Neural crest cell (in vitro differentiated cells): ENCODE measurements at places on chromosomes 1 and 21. TPM values are rescaled to one million over a fixed set of nuclear protein-coding genes. Genes with fewer than 3 reads are reported as not detected.

DNA sequence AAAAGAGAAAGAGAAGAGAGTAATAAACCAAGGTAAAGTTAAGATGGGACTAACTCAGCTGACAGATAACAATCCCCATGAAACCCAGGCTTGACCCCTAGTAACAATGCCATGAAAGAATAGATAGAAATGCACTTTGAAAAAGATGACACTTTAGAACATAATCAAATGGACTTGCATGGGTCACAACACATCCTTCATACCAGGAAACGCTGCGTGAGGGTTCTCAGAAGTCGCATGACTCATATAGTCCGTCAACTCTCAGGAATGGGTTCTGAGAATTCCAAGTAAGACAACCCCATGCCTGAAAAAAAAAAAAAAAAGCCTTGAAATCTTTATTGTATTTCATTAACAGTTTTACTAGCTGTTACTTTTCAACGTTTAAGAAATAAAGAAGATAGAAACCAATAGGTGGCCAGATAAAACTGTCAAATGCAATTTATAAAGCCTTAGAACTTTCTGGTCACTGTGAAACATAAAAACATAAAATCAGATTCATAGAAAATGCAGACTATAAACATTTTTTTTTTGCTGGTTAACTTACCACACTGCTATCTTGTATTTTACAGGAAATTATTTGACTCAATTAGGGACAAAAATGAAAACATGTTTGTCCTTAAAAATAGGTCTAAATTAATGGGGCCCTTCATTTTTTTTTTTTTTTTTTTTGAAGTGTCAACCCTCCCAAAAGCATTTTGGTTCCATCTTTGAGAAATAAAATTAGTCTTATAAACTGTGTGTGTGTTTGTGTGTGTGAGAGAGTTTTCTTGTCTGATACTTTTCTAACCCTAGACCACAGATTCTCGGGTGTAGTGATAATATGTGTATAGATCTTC is 202.1 kb downstream of the NCAM2 start:
- DNase-seq, result no peak
- H3K27ac ChIP-seq, result no peak overlapping the region
- no peaks in the 10 kb centered on the region for H3K36me3 ChIP-seq
- H3K4me3 ChIP-seq, result no peak overlapping the region

- DNase-seq, result no peak
- no peak overlapping the region for H3K4me3 ChIP-seq
- no peak overlapping the region for H3K27ac ChIP-seq
- H3K36me3 ChIP-seq, result no peaks in the 10 kb centered on the region
- H3K4me1 ChIP-seq, result no peaks in the 10 kb centered on the region
Observed at GRCh38 chr1:212838145-212838544, 9.3 kb downstream of the SPATA45 start.

DNA sequence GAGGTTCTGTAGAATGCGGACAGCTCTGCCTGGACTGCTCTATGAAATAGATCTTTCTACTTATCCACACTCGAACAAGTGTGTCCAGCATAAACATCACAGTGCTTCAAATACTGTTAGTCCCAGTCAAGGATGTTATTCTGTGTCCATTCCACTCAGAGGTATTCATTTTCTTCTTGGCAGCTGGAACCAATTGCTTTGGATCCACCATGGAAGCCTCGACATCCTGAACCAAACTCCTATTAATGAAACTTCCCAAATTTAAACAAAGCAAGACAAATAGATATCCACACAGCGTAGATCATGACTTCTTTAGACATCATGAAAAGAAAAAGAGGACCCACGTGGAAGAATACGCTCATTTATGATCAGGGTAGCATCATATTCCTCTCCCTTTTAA is 95.8 kb downstream of the DISC1 start:
- no peak for DNase-seq
- no peak overlapping the region for H3K4me3 ChIP-seq
- H3K27me3 ChIP-seq, result no peaks in the 10 kb centered on the region

DNA sequence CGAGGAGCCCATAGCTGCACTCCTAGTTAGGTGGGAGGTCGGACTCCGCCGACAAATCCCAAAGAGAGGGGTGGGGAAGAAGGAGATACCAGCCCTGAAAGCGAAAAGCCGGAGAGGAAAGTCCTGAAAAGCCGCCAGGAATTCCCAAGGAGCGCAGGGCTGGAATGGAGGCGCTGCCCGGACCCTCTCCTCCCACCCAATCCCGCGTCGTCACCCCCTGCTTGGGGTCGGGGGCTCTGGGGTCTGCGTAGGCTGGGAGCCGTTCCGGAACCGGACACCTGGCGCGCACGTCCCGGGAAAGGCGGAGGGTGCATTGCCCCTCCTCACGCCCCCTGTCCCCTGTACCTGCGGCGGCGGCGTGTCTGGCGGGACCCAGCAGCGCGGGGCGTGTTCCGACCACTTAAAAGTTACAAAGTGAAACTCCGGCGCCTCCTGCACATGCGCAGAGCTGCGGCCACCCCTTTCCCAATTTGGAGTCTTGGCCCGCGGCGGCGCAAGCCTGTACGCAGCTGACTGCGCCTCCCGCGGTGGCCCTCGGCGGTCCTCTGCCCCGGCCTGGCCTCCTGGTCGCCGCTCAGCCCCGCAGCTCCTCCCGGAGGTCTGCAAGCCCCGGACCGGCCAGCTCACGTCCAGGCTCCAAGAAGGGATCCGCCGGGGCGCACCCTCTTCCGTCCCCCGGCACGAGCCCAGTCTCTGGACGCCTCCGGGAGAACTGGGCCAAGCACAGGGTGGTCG is at the start of gene TMEM63A:
Gene TMEM63A, minus strand, starts transcription at position 422 of the 735 bp plus-strand sequence. CDS start 4,800 bp downstream, outside the sequence.
- peak within 1 kb of the TSS; percentile 91 for H3K4me3 ChIP-seq
- H3K27me3 ChIP-seq, result peaks cover 20% of the 10 kb centered on the region
- peaks cover 37% of the 10 kb centered on the region for H3K4me1 ChIP-seq
- no peak within 1 kb of the TSS for H3K27ac ChIP-seq
- peak; percentile 84 for DNase-seq

- no peak overlapping the region for H3K4me3 ChIP-seq
- H3K27ac ChIP-seq, result no peak overlapping the region
- no peaks in the 10 kb centered on the region for H3K27me3 ChIP-seq
- H3K36me3 ChIP-seq, result no peaks in the 10 kb centered on the region
- no peaks in the 10 kb centered on the region for H3K4me1 ChIP-seq
Observed at GRCh38 chr1:180363246-180363995, 133.4 kb downstream of the LHX4 start.

DNA sequence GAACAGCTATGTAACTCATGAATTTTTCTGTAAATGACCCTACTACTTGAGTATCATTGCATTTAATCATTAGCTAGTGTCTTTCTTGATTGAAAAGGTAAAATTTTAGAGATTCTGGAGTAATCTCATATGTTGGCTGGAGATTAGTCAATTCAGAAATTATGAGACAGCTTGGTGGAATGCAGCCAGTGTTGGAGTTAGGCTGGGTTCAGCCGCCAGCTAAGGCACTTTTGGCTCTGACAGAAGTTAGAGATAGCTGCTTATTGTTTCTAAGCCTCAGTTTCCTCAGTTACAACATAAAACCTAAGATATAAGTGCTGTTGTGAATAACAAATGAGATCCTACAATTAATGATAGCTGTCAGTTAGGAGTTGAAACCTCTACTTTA is 49.4 kb downstream of the TBCE start:
- no peaks in the 10 kb centered on the region for H3K27me3 ChIP-seq
- no peak overlapping the region for H3K4me3 ChIP-seq
- no peak for DNase-seq
- H3K27ac ChIP-seq, result no peak overlapping the region
- H3K4me1 ChIP-seq, result peaks cover 10% of the 10 kb centered on the region
- H3K36me3 ChIP-seq, result peaks cover 2% of the 10 kb centered on the region

The LIN9 gene
- total RNA-seq, result 14.0 and 14.8 TPM in 2 replicates

The SLC45A1 gene
- total RNA-seq, result 2.5 TPM in 2 replicates
